Ascending aorta (tissue), 2 donors: ENCODE measurements at places on chromosomes 11 and 22. TPM values are rescaled to one million over a fixed set of nuclear protein-coding genes. Genes with fewer than 3 reads are reported as not detected.

GRCh38 chr11:56331861-56332491, 13.9 kb upstream of the OR8K1 start:
- H3K27me3 ChIP-seq, result no peaks in the 10 kb centered on the region
- no peak overlapping the region for H3K4me3 ChIP-seq
- no peak for DNase-seq
- H3K4me1 ChIP-seq, result no peaks in the 10 kb centered on the region
- no peak overlapping the region for H3K27ac ChIP-seq
- no peaks in the 10 kb centered on the region for H3K36me3 ChIP-seq

DNA sequence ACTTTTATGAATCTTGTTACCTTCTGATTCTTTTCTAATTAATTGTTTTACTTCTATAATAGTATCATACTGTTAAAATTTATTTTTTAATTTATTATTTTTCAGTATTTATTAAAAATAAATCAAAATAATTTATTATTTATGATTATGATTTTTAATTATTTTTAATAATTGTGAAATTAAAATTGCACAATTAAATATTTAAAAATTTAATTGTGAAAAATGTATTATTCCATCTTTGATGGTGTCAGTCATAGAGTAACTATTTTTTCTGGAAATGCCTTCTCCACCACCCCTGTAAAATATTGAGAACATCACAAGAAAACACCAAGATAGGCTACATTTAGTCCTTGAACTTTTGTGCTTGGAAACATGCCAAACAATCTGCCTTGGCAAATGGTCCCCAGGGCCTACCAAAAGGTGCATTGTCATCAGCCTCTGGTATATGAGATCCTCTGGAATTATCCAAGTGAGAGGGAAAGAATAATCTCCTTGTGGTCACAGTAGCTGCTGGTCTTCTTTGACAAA, at the start of gene OR8H2:
TSS of gene OR8H2 (plus strand) at position 478 of the 528 bp plus-strand sequence. CDS start 1,356 bp downstream, outside the sequence.
- no peak within 1 kb of the TSS for H3K27ac ChIP-seq
- DNase-seq, result no peak
- no peaks in the 10 kb centered on the region for H3K36me3 ChIP-seq
- no peaks in the 10 kb centered on the region for H3K27me3 ChIP-seq

DNA sequence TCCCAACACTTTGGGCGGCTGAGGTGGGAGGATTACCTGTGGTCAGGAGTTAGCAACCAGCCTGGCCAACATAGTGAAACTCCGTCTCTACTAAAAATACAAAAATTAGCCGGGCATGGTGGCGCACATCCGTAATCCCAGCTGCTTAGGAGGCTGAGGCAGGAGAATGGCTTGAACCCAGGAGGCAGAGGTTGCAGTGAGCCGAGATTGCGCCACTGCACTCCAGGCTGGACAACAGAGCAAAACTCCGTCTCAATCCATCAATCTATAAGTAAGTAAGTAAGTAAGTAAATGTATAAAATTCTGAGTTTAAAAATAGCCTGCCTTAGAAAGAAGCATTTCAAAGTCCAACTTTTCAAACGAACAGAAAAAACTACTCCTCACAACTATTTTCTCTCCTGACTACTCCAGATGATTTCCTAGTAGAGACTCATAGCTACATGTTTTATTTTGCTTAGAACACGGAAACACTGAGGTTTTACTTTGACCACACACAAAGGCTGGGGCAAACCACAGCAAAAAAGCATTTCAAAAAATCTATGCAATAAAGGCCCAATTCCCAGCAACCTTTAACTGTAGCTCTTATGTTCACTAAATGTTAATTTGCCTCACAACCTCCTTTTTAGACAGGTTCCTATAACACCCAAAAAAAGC, 16.3 kb downstream of the SPTY2D1 start:
- no peaks in the 10 kb centered on the region for H3K27me3 ChIP-seq
- H3K27ac ChIP-seq, result peak overlapping the region; percentile 76
- H3K4me3 ChIP-seq, result peak overlapping the region; percentile 43
- no peak for DNase-seq
- peaks cover 4% of the 10 kb centered on the region for H3K4me1 ChIP-seq

The TRIM48 gene
- total RNA-seq, result not detected

The APOL5 gene
- not detected for total RNA-seq
